PC-3 (cell line): ENCODE measurements at places on chromosomes 7 and 10.

- H3K27me3 ChIP-seq: no peaks in the 10 kb centered on the region
- DNase-seq: no peak
- no peak overlapping the region for H3K27ac ChIP-seq
- peaks cover 9% of the 10 kb centered on the region for H3K4me1 ChIP-seq
Observed at GRCh38 chr7:151722533-151722932, 154.4 kb downstream of the PRKAG2 start.

DNA sequence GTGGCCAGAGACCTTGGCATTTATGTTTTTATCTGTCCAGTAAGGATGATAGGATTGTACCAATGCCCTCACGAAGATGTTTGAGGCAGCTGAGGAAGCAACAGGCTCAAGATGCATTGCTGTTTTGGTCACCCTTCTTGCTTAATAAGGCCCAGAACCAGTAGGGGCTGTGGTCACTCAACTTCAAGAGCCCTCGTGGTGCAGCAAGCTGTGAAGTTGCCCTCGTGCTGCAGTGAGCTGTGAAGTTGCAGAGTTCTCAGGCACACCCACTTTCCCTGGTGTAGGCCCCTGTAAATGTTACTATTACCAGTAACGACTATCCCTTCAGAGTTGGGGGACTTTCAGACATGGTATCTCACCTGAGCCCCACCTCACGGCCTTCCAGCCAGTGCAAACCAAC, 207.6 kb upstream of the LYZL1 start:
- H3K27me3 ChIP-seq: no peaks in the 10 kb centered on the region
- H3K27ac ChIP-seq: no peak overlapping the region
- no peaks in the 10 kb centered on the region for H3K4me1 ChIP-seq
- no peak overlapping the region for H3K4me3 ChIP-seq
- no peaks in the 10 kb centered on the region for H3K36me3 ChIP-seq
- DNase-seq: no peak

GRCh38 chr7:105438847-105439173, 50.1 kb upstream of the SRPK2 start:
- no peaks in the 10 kb centered on the region for H3K27me3 ChIP-seq
- H3K27ac ChIP-seq: 0 out of 2 replicates have a peak overlapping the region, but pooled peaks have one; percentile 59
- H3K36me3 ChIP-seq: no peaks in the 10 kb centered on the region
- H3K4me3 ChIP-seq: no peak overlapping the region

DNA sequence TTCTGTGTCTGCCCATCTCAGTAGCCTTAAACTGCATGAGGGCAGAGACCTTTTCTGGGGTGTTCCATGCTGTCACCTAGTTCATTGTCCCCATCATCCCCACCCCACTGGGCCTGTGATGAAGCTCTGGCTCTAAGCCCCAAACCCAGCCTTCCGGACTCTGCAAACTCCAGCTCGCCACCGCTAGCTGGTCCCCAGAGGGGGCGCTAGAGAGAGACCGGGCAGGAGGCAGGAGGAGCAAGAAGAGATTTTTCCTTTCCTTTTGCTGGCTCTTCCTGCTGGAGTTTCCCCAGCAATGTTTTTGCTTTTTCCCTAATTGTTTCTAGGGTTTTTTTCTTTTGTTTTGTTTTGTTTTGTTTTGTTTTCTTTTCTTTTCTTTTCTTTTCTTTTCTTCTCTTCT, 234.4 kb downstream of the TEX36 start:
- H3K36me3 ChIP-seq: no peaks in the 10 kb centered on the region
- no peak overlapping the region for H3K27ac ChIP-seq

GRCh38 chr7:2048006-2048405, 184.7 kb downstream of the MAD1L1 start:
- DNase-seq: no peak
- no peaks in the 10 kb centered on the region for H3K4me1 ChIP-seq
- H3K27me3 ChIP-seq: no peaks in the 10 kb centered on the region
- no peak overlapping the region for H3K4me3 ChIP-seq
- no peak overlapping the region for H3K27ac ChIP-seq

DNA sequence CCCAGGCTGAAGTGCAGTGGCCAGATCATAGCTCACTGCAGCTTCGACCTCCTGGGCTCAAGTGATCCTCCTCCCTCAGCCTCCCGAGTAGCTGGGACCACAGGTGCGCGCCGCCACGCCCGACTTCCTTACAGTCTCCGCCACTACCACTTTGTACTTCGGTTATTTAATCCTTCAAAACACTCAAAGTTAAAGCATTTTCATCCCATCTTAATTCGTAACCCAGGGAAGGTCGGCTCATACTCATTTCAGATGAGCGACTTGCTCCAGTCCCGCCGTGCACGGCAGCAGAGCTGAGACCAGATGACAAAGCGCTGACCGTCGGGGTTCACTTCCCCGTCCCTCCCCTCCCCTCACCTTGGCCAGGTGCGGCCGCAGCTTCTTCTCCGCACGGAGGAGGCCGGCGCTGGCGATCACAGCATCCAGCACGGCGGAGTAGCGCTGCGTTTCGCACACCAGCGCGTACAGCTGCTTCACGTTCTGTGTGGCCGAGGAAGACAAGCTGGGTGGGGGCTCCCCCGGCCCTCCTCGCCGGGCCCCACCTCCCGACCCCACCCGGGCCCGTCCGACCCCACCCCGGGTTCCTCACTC, 457 bp downstream of the NSUN5 start:
- H3K4me1 ChIP-seq: peaks cover 11% of the 10 kb centered on the region; the same call in 1 of the 2 replicates
- DNase-seq: peak; percentile 19
- H3K27me3 ChIP-seq: no peaks in the 10 kb centered on the region

GRCh38 chr7:85641331-85641730, 454.5 kb upstream of the SEMA3D start:
- no peaks in the 10 kb centered on the region for H3K36me3 ChIP-seq
- no peak overlapping the region for H3K27ac ChIP-seq
- no peak overlapping the region for H3K4me3 ChIP-seq
- no peaks in the 10 kb centered on the region for H3K27me3 ChIP-seq
- H3K4me1 ChIP-seq: peaks cover 11% of the 10 kb centered on the region; the same call in 1 of the 2 replicates
